ENCODE measurements at places on chromosomes 12 and 14. TPM values are rescaled to one million over a fixed set of nuclear protein-coding genes. Genes with fewer than 3 reads are reported as not detected.

The ARHGDIB gene
- total RNA-seq: 7.2 TPM

The POTEM gene
- total RNA-seq: not detected

The CCDC177 gene
- total RNA-seq: 4.5 TPM

GRCh38 chr12:110516995-110517394, 14.9 kb downstream of the RAD9B start:
- no peak for DNase-seq

GRCh38 chr12:121789233-121789781, 4.2 kb downstream of the RHOF start:
- DNase-seq: no peak

GRCh38 chr12:53599579-53599978, 26.6 kb downstream of the ATF7 start:
- no peak for DNase-seq

DNA sequence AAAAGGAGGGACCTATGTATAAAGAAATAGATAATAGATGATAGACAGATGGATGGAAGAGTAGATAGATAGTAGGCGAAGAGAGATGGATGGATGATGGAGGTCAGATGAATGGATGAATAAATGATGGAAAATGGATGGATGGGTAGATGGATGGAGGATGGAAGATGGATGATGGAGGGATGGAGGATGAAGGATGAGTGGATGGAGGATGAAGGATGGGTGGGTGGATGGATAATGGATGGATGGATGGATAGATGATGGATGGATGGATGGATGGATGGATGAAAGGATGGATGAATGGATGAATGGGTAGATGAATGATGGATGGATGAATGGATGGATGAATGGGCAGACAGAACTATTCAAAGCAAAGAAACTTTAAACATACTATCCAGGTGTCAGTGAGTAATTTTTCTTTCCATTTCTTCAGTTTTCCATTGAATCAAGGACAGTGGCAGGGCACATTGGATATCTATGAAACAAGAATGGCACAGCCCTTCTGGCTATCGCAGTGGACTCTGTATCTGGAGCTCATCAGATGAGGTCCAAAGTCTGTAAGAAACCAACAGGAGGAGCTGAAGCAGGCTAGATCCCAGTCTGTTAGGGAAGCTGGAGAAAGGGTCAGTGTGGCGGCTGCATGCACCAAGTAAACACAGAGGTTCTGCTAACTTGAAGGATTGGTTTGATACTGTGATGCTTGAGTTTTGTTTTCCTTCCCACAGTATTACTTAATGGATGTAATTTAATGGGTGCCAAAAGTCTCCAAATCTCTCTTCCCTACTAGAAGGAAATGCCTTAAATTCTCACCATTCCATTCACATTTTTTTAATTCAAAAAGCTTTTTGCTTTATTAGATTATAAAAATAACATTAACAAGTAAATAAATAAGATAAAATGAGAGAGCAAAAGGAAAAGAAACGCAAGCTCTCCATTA, 18.1 kb upstream of the MED13L start:
- no peak for DNase-seq

GRCh38 chr14:73787486-73788316, 63.9 kb upstream of the PTGR2 start:
- DNase-seq: no peak

DNA sequence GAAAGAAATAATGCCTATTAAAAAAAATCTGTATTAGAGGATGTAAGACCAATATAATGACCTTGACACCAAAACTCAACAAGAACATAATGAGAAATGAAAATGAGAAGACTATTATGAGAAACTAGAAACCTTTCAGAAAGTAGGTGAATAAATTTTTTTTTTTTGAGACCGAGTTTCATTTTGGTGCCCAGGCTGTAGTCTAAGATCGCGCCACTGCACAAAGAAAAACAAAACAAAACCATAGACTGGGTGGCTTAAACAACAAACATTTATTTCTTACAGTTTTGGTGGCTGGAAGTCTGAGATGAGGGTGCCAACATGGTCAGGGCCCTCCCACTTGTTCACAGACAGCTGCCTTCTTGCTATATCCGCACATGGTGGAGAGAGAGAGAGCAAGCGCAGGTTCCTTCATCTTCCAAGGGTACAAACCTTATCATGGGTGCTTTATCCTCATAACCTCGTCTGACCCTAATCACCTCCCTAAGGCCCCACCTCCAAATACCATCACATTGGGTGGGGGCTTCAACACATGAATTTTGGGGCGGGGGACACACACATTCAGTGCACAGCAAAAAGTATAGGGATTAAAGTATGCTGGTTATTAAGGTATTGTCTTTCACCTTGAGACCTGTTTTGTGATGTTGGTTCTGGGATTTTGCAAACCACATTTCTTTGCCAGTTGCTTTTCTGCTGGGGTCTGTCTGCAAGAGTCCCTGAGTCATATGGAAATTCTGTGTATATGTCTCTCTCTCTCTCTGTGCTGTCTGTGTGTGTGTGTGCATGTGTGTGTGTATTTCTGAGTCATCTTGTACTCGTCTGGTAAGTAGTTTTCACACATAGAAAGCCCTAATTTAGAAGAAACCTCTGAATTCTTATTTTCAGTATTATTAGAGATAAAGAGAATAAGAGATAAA, 26.2 kb downstream of the ZCRB1 start:
- no peak for DNase-seq

DNA sequence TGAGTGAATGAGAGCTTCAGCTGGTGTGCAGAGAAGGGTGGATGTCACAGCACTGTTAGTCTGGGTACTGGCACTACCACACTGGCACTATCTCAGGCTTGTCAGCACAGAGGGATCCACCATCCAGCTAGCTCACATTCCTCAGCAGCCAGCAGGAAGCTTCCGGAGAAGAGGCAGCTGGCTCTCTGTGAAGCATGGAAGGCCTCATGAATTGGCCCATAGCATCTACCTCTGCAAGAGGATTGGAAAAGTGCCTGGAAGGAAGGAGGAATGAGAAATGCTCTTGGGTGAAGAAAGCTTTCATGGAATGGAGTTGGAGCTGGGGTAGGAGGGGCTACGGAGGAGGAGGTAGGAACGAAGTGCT, 9.9 kb downstream of the KRT83 start:
- no peak for DNase-seq

DNA sequence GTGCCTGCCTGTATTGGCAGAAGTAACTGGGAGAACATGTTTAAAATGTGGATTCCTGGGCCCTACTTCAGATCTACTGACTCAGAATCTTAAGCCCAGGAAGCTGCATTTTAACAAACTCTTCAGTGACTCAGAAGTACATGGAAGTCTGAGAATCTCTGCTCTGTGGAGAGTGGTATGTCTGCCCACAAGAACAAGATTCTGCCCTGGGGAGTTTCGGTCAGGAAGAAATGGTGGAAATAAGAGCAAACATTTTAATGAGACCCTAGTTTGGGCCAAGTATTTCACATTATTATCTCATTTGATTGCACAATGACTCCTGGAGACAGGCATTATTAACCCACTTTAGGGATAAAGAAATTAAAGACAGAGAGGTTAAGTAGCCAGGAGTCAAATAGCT, 8.2 kb downstream of the ALDH1L2 start:
- no peak for DNase-seq

DNA sequence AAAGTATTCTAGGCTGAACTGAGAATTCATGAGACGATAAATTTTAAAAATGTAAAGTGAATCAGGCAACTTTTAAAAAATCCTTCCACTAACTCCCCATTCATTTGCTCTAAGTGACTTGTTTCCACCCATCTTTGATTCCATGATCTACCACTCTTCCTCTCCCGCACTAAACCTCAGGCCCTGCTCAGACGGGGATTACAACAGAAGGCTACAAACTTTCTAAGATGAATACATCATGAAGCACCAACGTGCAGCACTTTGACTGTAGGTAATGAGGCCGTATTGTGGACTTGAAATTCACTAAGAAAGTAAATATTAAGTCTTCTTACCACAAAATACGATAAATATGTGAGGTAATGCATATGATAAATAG, 30.0 kb downstream of the TMEM132D start:
- DNase-seq: no peak
